Stimulated activated CD8-positive, alpha-beta memory T cell treated with anti-CD3 and anti-CD28 coated beads, Interleukin-7, amount 100 ng/mL, for 1 hour (primary cell): ENCODE measurements at places on chromosomes 5 and 9.

GRCh38 chr5:147853372-147853987 lies 22.0 kb upstream of the SPINK1 start:
- no peak for DNase-seq

DNA sequence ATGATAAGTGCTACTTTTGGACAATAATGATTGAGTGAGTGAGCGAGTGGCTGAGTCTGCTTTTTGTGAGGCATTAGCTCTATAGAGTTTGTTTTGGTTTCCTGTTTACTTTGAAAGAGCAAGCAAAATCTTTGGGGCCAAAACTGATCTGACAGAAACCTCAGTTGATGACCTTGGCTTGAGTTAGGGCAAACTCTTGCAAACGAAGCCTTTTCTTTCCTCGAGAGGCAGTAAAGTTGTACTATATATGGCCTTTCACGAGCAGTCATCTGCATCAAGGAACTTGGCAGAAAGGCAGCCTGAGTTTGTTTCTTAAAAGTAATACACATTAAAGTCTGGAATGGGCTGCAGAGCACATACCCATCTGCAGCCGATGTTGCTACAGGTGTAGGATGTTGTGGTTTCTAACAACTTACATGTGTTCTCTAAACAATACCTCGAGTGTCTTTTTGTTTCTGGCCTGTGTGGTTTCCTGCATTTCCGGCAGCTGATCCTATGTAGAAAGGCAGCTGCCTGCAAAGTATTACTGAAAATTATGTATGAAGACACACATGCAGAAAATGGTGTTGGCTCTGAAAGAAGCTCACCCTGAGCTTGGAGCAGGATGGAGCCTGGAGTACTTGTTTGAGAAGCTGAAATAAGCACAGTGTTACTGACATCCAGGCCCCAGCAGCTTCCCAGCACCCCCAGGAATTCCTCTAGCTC lies 60.8 kb downstream of the FOXD1 start:
- DNase-seq = no peak

DNA sequence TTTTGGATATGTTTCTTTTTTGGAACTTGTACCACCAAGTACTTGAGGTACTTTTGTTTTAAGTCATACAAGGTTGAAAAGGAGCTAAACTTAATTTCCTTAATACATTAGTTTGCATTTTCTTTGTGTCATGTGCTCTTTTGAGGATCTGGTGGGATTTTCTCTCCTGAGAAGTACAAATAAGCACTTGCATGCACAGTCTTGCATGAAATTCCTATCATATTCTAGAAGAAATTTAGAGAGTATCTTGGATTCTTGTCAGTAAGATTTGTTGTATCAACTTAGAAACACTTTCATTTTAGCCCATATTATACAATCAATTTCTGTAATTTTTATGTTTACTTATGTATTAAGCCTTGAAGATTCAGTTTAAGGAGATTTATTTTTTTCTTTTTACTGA lies 64.9 kb downstream of the CCNH start:
- no peak for DNase-seq

GRCh38 chr5:141039517-141039916 lies 11.7 kb upstream of the PCDHB1 start:
- no peak for DNase-seq

DNA sequence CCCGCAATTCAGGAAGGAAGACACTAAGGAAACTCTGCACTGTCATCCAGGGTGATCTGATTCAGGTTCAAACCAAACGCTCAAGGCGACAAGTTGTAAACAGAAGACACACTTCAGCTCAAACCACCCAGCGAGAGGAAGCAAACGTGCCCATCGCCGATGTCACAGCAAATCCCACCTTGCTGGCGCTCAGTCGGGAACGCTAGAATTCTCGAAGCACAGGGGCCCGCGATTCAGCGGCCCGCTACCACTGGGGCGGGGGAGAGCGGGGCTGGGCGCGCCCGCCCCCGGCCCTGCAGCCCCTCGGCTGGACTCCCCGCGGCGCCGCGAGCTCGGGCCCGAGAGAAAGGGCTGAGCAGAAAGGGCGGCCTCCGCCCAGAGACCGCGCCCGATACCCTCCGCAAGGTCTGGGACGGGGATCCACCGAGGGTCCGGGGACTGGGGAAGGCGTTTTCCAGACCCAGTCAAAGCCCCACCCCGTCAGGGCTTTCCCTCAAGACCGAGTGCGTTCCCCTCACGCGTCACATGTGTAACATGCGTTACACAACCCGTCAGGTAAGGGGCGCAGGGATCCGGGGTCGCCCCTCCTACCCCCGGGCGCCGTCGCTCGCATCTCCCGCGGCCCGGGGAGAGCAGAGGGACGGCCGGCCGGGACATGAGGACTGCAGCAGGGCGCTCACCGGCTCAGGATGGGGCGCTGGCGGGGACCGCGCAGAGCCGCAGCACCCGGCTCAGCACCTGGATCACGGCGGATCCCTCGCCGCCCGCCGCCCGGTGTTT lies 469 bp downstream of the AGTPBP1 start:
- DNase-seq = no peak

DNA sequence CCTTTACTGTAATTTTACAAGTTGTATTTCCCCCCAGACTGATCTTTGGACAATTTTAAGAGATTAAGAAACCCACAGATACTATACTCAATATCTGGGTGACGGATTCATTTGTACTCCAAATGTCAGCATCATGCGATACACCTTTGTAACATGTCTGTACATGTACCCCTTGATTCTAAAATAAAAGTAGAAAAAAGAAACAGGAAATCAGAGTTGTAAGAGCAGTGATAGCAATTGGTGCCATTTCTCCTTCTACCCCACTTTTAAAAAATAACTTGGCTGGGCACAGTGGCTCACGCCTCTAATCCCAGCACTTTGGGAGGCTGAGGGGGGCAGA lies 116.9 kb downstream of the FGF1 start:
- DNase-seq = no peak

GRCh38 chr9:93456504-93456903 lies 3.1 kb upstream of the FAM120AOS start:
- DNase-seq = no peak

- no peak for DNase-seq
Observed at GRCh38 chr5:72455476-72455875, 51.7 kb downstream of the ZNF366 start.

DNA sequence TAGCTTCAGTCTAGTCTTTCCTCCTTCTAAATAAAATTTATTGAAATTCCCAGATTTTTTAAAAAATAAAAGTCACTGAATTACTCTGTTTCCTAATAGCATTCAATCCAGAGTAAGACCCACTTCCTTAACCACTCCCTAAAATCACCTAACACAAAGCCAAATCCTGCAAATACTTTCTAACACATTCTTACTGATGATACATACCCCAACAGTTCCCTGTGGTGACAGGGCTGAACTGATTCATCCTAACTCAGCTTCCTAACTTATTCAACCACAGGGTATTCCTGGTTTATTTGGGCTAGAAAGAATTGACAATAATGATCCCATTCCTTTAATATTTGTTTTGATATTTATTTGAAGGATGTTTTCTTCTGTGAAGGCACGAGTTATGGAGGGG lies 40.7 kb upstream of the ZNF300 start:
- no peak for DNase-seq

- no peak for DNase-seq
Observed at GRCh38 chr5:109163336-109163735, 246.4 kb downstream of the PJA2 start.

DNA sequence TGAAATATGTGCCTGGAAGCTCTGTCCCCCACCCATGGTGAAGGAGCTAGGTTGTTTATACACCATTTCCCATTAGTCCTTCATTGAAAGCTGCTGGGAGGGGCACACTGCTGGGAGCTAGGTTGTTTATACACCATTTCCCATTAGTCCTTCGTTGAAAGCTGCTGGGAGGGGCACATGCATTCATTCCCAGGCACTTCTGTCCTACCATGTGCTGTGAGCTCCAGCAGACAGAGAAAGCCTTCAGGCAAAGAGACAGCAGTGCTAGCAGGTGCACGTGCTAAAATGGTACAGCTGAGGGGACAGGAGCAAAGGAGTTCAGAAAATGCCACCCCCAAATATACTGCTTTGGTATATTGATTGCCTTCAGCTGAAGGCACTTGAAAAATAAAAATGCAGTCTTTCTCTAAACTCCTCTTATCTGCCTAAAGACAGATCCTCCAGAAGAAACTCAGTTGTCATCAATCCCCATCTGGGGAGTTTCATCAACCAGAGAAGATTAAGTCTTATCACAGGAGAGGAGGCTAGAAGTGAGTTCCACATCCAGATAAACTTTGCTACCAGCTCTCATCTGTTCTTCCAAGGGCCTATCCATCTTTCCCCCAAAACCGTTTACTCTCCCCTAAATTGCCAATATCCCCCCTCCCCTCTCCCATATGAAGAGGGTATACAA lies 27.7 kb upstream of the DAPK1 start:
- no peak for DNase-seq

DNA sequence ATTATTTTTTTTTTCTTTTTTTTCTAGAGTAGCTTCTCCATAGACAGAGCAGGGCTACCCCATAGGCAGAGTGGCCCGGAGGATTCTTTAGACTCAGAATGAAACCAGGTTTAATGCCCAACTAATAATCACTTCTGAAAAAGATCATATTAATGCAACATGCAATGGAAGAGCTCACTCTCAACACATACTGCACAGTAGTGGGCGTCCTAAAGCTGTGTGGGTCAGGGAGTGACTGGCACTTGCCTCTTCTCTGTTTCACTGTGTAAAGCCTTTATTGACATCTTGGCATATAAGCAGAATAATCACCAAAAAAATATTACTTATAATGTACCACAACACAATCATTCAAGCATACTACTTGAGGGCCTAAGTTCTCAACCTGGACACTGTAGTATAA lies 11.1 kb downstream of the PWWP2A start:
- DNase-seq = no peak

- no peak for DNase-seq
Observed at GRCh38 chr5:152514827-152515397, 109.8 kb upstream of the NMUR2 start.

- DNase-seq = no peak
Observed at GRCh38 chr5:113340537-113340936, 94.3 kb downstream of the TSSK1B start.

GRCh38 chr9:73180403-73180802 lies 28.7 kb downstream of the ANXA1 start:
- DNase-seq = no peak

DNA sequence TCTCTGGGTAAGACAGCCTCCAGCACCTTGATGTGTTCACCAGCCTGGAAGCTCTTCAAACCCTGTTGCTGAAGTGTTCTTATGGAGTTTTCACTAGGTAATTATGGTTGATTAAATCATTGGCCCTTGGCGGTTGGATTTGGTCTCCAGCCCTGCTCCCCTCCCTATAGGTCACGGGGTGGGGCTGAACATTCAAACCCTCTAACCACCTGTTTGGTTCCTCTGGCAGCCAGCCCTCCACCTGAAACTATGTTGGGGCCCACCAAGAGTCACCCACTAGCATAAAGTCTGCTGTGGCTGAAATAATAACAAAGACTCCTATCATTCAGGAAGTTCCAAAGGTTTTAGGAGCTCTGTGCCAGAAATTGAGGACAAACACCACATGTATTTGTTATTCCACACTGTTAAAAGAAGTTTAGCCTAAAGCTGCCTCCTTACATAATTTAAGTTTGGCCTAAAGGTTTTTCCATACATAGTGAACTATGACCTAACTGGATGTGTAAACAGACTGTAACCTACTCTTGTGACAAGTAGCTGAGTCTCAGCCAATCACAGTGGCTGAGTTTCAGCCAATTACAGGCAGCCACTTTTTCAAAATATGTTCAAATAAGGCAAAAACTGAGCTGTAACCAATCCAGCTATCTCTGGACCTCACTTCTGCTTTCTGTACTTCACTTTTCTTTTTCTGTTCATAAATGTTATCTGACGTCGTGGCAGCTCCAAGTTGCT lies 34.8 kb downstream of the TMEM252 start:
- no peak for DNase-seq

DNA sequence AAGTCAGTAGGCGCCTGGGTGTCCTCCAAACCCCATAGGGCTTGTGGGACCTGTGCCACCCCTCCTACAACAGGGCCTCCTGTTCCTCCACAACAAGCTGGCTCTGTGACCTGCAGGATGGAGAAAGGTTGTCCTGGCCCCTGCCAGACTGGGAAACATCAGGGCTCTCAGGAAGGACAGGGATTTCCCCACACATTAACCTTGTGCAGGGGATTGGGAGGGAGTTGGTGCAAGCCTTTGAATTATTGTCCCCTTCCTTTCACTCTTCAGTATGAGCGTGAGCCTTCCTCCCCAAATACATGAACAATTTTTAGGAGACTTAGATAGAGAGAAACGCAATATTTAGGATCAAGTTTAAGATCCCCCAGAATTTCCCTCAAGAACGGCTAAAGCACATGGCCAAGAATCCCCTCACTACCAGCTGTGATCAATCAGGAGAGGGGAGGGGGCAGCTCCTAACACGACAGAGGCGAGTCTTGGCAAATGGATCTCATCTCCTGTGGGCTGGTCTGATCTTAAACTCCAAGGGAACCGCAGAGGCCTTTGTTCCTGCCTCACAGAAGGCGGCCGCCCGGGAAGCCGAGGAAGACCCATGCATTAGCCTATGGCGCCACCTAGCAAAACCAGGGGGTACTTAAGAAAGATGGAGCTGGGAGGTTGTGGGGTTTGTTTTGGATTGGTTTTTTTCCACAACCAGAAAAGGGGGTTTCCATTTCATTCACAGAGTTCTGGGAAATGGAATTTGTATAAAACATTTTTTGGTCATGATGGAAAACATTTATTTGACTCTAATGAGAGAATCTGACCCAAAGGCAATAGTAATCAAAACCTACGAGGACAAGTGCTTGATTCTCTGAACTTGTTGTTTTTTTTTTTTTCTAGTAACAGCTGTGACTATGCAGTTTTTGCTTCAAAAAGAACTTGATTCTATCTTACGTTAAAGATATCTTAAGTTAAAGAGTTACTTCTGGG lies 36.1 kb upstream of the OSMR start:
- peak; percentile 0 for DNase-seq

DNA sequence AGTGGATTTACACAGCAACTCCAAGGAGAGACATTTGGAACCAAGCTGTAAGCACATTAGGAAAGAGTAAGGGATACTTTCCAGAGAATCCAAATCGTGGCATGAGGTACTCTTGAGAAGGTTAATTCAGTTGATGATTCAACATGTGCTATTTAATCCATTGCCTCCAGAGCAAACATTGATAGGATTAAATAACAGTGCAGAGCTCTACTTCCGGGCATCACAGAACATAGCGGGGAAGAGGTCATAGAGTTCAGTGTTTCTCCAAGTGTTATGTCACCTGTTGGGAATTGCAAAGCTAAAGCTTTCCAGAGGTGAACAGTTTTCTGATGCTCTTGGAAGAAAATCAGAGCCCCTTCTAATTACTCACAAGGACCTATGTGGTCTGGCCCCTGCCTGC lies 127.5 kb downstream of the PPP2R2B start:
- DNase-seq = no peak

GRCh38 chr5:177105691-177106476 lies 19.2 kb downstream of the FGFR4 start:
- DNase-seq = no peak

- no peak for DNase-seq
Observed at GRCh38 chr5:17258431-17258830, 41.0 kb downstream of the BASP1 start.

GRCh38 chr5:43602461-43603343 lies at the start of gene NNT:
Gene NNT, plus strand, starts transcription at chr5:43603180. Its CDS starts 6,016 bp downstream, at chr5:43609196.
- DNase-seq = peak; percentile 50

DNA sequence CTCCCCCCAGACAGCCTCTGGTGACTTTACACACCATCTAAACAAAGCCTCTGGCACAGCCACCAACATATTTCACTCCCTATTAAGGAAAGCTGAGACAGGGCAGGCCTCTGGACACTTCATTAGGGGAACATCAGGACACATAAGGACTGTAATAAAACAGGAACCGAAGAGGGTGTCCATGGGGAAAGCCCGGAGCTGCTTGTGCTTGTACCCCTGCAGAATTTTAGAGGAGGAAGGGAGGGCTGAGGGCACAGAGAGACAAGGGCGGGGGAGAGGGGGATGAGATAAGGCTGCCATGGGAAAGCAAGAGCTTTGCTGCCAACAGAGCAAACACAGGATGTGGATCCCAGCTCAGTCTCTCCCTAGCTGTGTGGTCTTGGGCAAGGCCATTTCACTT lies 138.4 kb downstream of the ASTN2 start:
- no peak for DNase-seq
